ENCODE measurements at places on chromosomes 7 and 10. TPM values are rescaled to one million over a fixed set of nuclear protein-coding genes. Genes with fewer than 3 reads are reported as not detected.

GRCh38 chr10:98486421-98486820, 39.7 kb upstream of the HPS1 start:
- DNase-seq: no peak

DNA sequence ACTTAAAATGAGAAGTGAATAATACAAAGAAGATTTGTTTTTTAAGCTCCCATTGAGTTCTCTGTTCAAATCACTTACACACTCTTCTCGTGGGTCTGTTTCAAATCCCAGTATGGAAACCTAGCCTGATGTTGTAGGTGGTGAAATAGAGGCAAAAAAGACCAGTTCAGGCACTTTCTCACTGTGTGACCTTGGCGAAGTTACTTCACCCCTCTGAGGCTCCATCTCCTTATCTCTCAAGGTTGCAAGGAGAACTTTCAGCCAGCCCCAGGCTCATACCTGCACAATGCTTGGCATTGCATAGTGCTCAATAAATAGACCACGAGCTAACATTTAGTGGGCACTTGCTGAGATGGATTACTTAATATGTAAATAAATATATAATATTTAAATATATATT, 90.1 kb downstream of the PRLHR start:
- no peak for DNase-seq

GRCh38 chr10:89390476-89391225, 1.8 kb upstream of the IFIT1 start:
- DNase-seq: no peak

C10orf105 gene
- total RNA-seq: not detected

TUBB8 gene
- total RNA-seq: not detected

DNAJC2 gene
- total RNA-seq: 49.0 TPM

Data from activated B cell treated with CpG ODN at 0.5 μM for 24 hours (primary cell).